GM04503 (cell line): ENCODE measurements at places on chromosomes 5 and 9.

GRCh38 chr5:159906943-159907342, 9.3 kb upstream of the ADRA1B start:
- DNase-seq: no peak

DNA sequence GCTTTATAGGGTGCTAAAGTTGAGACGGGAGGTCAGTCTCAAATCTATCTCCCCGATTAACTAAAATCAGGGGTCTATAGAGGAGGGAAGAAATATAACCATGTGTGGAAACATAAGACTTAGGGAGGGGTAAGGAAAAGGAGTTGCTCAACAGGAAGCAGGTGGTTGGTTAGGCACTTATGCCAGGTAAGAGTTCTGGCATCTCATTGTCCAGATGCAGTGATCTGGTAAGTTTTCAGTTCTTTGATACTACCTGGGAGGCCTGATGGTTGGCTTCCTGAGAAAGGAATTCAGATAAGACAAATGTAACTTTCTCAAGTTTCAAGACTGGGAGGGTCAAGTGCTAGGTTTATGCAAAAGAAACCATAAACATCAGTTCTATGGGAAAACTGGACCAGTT, 47.7 kb downstream of the CERT1 start:
- no peak for DNase-seq

DNA sequence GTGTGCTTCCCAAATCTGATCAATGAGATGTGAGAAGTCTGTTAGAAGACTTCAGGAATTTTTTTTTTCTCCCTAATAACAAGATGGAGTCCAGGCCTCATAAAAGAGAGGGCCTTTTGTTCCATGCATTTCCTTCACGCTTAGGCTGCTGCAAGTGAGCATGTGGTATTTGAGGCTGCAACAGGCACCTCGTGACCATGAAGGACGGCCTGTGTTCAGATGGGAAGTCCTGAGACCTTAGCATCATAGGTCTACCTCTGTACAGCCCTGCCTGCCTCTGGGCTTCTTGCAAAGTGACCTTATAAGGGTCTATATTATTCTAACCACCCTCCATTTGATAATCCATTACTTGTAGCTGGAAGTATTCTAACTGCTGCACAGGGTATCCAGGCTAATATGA, 86.6 kb downstream of the BOD1 start:
- no peak for DNase-seq

DNA sequence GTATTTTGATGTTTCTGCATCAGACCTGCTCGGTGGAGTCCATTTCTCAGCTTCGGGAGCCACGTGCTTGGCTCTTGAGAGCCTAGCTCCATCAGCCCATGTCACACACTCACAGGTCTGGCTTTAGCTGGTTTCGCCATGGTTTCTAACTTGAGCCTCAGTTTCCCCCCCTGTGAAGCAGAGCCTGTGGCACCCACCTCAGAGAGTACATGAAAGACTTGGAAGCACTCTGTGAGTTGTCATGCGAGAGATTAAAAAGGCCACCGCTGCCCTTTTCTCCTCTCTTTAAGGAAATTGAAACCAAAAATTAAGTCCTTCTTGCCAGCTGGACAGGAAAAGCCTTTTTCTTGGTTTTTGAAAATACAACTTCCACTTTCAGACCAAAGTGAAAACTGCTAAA, 8.8 kb downstream of the TENT4A start:
- DNase-seq: no peak

GRCh38 chr5:154714266-154714986, 40.8 kb upstream of the LARP1 start:
- no peak for DNase-seq

- DNase-seq: no peak
Observed at GRCh38 chr5:14793851-14794250, 77.7 kb downstream of the ANKH start.

GRCh38 chr9:89576404-89576839, 28.4 kb upstream of the GADD45G start:
- DNase-seq: no peak

- DNase-seq: peak; percentile 54
Observed at GRCh38 chr5:172123269-172123692, 64.7 kb downstream of the STK10 start.

- no peak for DNase-seq
Observed at GRCh38 chr5:56986626-56986947, 34.7 kb upstream of the MIER3 start.

- DNase-seq: peak; percentile 78
Observed at GRCh38 chr9:91302831-91303230, 58.9 kb downstream of the AUH start.

GRCh38 chr5:18395126-18396110, 761.2 kb downstream of the TAF11L14 start:
- DNase-seq: no peak

DNA sequence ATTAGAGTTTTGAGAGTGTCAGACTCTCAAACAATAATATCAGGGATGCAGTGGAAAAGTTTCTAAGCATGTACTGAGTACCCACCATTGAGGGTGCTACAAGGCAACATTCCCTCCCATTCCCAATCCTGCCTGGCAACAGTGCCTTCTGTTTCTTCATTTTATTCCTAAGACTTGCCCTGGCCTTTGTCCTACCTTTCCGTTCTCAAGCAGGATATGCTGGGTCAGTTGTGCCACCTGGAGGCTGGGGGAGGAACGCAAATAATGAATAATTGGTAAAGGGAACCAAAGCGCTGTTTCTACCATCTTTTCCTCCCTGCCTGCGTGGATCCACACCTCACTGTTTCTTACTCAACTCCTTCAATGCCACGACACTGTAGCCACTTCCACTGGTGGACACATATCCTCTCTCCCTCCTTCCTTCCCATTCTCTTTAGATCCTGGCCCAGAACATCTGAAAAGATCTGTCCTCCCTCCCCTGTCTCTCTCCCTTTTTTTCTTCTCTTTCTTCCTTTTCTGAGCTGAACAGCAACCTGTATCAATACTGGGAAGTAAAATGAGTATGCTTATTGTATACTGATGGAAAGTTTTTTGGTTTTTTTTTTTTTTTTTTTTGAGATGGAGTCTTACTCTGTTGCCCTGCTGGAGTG, 149.5 kb downstream of the C9orf152 start:
- DNase-seq: no peak

GRCh38 chr5:76367623-76368371, 35.3 kb upstream of the IQGAP2 start:
- DNase-seq: no peak

GRCh38 chr9:83186155-83186737, 123.3 kb upstream of the RASEF start:
- DNase-seq: no peak

GRCh38 chr5:101102506-101102905, 199.4 kb upstream of the ST8SIA4 start:
- DNase-seq: no peak

- DNase-seq: no peak
Observed at GRCh38 chr9:87109231-87109631, 161.9 kb upstream of the GAS1 start.

DNA sequence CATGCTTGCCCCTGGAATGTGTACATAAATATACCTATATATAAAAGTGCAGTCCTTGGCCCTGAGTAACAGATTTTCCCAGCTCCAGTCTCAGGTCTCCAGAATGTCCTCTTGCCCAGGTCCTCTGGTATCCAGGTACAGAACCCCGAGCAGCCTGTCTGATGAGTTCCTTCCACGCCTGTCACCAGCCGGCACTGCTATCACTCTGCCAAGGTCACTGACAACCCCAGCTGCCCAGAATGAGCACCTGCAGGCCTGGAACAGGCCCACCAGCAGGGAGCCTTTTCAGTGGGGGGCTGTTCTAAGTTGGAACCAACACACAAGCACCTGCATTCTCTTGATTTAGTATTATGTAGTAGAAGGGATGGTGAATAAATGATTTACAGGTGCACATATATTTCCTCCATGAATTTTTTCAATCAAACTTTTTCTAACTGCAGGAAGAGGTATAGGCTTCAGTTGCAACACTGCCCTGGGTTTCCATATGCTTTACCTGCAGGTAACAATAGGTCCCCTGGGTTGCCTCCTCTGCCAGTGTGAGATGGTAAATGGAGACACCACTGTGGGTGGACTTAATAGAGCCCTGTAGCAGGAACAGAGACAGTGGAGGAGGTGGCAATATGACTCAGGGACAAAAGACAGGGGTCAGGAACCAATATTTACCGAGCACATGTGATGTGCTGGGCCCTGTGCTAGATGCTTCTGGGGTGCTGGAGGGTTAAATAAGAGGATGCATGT, 291.9 kb downstream of the SPOCK1 start:
- no peak for DNase-seq

DNA sequence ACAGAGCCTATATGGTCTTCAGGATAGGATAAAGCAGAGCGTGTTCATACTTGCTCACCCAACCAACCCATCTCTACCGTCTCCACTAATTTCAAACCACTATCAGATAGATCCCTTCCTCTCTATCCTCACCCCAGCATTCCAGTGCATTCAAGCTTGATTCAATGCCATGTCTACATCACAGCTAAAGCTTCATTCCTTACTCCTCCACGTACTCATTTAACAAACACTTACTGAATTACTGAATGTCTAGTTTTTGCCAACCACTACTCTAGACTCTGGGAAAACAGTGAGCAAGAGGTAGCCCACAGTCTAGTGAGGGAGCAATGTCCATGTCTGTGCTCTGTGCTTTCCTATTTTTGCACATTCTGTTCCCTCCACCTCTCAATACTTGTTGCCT, 163.5 kb upstream of the MSX2 start:
- no peak for DNase-seq

DNA sequence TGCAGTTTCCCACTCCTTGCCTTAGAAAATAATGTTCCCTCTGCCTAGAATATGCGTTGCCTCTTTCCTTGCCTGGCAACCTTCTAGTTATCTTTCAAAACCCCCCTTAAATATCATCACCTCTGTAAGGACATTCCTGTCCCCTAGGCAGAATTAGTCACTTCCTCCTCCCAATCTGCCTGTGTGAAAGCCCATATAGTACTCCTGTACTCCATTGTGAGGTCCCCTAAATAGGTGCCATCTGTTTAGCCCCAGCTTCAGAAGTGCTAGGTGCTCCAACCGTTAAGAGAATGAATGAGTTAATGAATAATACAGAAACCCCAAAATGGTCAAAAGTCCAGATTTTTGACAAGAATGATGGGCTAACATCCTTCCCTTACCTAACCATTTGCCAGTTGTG, 181.4 kb downstream of the GDNF start:
- DNase-seq: no peak

- no peak for DNase-seq
Observed at GRCh38 chr5:56377573-56377972, 144.4 kb upstream of the ANKRD55 start.

DNA sequence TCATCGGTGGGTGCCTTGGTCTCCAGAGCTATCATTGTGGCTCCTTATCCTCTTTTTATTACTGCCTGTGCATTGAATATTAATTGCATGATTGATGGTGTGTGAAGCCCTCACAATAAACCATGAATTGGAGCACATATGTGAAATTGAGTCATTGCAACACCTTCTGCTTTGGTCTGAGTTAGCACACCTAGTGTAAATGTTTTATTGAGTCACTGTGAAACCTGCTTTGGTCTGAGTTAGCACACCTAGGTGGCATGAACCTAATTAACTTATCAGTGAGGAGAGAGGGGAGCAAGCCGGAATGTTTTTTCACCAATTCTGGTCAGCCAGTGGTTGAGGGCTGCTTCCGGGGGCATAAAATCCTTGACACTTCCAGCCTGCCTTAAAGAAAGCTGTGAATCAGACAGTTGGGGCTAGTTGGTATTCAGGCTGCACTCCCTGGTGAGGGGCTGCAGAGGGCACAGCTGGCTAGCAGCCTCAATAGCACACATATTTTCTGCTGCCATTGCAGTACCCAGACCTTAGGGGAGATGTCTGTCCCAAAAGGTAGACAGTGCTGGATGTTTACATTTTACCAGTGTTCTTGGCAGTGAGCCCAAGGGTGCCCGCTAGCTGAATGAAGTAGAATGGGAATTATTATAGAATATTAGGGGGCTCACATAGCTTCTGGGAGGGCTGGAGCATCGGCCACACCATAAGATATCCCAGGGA, 76.5 kb upstream of the GOLM1 start:
- DNase-seq: no peak

DNA sequence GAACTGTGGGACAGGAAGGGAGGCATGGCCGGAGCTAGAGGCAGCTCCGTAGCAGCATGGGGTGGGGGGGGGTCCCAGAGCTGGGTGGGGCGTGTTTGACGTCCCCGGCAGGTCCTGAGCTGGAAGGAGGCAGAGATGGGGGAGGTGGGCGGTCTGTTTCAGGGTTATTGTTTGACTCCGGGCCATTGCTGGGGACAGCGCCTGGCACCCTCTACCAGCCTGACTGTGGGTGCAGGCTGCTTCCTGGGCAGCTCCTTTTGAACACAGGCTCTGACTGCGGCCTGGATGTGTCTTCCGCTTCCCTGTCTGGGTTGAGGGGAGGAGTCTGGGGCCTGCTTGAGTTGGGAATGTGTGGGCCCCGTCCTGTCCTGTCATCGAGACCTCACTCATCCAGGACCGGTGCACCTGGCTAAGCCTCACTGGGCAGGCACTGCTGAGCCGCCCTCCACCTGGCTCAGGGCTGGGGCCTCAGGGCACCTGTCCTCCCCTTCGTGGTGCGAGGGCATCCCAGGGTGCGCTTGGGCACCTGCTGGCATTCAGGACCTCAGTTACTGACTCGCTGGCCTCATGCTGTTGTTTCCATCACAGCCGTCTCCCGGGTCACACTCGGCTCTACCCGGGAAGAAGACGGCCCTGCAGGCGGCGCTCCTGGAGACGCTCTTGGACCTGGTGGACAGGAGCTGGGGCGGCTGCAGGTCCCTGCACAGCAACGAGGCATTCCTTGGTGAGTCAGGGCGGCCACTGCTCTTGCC, 26.5 kb downstream of the CEP72 start:
- DNase-seq: no peak

GRCh38 chr9:136093995-136094881, 851 bp downstream of the NACC2 start:
- DNase-seq: no peak

GRCh38 chr9:138099803-138100598, 222.4 kb downstream of the CACNA1B start:
- DNase-seq: no peak

DNA sequence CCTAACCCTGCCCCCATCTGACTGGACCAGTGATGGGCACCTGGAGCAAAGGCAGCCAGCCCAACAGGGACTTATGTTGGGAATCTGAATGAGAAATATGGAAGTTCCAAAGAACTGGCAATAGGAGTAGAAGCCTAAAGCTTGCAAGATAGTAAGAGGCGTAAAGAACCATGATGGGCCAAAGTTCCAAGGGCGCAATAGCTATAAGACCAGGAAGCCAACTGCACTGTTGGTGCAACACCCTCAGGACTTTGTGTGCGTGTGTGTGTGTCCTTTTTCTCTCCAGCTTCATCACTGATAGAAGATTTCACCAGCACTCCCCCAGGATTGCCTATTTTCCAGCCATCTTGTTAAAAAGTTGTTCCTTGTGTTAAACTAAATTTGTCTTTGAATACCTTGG, 92.8 kb downstream of the ZNF608 start:
- no peak for DNase-seq
